Fibroblast of skin of right biceps (primary cell): ENCODE measurements at places on chromosomes 2 and 18.

DNA sequence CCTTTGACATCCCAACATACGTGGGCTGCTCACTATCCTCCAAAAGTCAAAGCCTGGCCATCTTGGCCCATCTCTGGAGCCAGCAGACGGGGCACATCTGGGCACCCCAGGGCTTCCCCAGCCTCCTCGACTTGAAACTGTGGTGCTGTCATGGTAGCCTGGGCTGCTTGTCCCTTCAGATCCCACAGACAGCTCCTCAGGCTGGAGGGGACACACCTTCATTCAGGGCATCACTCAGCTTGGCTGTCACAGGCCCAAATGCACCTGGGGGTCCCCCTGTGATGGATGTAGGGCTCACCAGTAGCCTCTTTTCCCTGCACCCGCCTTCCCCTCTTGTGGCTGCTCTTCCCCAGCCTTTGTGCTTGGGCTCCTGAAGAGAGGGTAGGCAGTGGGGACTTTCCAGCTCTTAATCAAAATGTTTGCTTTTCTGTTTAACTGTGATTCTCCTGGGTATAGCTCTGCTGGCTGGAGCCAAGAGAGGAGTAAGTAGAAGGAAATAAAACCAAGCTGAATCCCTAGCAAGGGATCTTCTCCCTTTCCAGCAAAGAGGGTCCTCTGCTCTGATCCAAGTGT lies 92.3 kb downstream of the GYPC start:
- no peak for DNase-seq

DNA sequence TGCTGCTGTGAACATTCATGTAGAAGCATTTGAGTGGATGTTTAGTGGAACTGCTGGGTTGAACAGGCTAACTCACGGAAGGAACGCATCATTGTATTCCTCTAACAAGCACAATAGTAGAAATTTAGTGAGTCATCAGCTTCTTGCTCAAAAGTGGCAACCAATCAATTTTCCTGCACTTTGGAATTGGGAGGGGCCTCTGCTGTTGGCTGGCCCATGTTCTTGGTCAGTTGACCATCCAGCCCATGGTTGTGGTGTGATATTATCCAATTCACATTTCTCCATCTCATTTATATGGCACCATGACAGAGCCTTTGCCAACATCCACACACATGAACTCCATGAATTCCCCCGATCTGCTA lies 95.0 kb downstream of the TNFRSF11A start:
- DNase-seq: peak; percentile 53

GRCh38 chr2:217886091-217886490 lies 116.7 kb downstream of the TNS1 start:
- DNase-seq: no peak

GRCh38 chr18:78782951-78783563 lies 196.6 kb upstream of the SALL3 start:
- no peak for DNase-seq

DNA sequence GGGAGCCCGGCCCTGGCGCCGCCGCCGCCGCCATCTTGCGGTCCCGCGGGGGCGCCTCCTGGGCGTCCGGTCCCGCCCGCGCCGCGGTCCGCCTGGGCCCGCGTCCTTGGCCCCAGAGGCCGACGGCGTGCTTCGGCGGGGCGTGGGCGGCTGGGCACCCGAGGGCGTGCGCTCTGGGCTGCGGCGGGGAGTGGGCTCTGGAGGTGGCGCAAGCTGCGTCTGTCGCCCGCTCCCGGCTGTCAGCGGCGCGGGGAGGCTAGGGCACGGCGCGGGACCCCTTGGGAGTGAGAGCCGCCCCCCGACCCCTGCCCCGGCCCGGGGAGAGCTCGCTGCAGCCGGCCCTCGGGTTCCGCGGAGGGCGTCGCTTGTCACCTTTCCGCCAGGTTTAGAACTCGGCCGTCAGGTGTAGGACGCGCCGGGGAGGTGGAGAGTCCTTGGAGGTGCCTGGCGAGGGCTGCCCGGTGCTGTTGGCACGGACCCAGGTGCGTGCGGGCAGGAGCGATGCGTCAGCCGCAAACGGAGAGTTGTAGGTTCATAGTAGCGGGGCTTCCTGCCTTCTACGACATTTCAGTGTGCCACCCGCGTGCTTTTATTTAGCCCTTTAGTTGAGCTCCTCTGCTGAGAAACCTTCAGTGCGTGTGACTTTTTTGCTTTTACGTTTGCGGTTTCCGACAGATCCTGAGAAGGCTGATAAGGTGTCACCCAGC lies 921 bp downstream of the VAPA start:
- peak; percentile 75 for DNase-seq

GRCh38 chr2:237244178-237244577 lies 158.5 kb downstream of the COPS8 start:
- DNase-seq: no peak

DNA sequence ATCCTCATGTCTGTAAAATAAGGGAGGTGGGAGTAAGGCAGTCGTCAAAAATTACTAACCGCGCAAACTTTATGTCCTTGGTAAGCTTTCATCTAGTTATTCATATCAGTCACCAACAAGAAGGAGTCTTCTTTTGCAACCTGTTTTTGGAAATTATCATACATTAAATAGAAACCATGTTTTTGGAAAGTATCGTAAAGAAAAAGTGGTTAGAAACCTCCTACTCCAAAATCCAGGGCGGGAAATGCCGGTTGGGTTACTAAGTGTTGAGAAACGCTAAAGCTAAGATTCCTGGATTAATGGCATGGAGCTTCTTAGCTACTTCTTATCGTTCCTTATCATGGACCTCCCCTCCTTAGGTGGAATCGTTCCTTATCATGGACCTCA lies 778 bp downstream of the BBS5 start:
- DNase-seq: peak; percentile 13

GRCh38 chr2:47869859-47870595 lies 36.3 kb downstream of the FBXO11 start:
- peak; percentile 32 for DNase-seq

DNA sequence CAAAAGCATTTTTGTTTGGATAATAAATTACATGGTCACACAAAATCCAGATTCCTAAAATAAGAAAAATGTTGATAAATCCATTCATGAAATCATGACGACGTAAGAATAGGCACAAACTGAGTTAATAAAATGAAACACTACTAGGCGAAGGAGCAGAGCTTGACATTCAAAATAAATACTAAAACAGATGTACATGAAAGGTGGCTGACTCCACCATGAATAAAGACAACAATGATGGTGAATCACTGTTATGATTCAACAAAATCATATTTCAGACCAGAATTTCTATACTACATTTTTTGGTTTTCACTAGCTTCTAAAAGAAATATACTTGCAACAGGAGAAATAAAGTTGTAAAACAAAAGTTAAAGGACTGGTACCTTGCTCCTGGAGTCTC lies 122.0 kb upstream of the RNU4ATAC start:
- DNase-seq: peak; percentile 10

GRCh38 chr2:9905413-9905812 lies 46.1 kb upstream of the GRHL1 start:
- DNase-seq: no peak

DNA sequence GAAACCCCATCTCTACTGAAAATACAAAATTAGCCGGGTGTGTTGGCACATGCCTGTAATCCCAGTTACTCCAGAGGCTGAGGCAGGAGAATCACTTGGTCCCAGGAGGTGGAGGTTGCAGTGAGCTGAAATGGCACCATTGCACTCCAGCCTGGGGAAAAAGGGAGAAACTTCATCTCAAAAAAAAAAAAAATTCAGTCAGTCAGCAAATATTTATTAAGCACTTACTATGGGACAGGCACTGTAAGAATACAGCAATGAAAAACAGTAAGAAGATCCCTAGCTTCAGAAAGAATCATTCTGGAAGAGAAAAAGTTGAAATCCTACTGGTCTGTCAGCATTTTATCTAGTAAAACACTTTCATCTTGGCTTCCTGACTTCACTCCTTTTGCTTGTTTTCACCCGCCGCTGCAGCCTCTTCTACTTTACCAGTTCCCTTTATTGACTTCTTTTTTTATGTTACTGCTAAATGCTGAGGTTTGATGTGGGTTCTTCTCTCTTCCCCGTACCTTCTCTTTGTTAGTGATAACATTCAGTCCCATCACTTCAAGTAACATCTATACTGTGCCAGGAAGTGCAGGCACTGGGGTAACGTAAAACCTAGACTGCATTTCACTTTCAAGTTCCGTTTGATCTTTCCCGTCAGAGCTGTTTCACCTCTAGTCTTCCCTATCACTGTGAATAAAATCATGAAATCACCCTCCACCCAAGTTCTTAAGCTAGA lies 10.8 kb upstream of the TAF4B start:
- DNase-seq: no peak

GRCh38 chr2:162564140-162564539 lies 220.2 kb downstream of the GCA start:
- DNase-seq: no peak

DNA sequence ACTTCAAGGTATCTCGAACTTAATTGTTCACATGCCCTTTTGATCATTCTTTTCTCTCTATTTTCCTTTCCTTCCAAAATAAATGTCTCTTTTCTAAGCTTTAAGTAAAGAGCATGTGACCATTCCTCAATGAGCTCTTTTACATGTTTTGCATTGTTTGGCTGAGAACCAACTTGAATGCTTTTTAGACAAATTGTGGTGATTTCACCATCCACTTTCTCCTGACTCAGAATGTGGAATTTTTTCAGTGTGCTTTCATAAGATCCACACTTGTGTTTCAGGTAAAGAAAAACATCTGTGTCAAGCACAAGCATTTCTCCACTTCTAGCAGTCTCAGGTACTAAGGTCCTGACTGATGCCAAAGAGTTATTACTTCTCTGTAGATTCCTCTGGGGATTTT lies 10.7 kb downstream of the RBM43 start:
- DNase-seq: peak; percentile 90

GRCh38 chr18:12325726-12326245 lies 17.7 kb downstream of the TUBB6 start:
- DNase-seq: no peak

DNA sequence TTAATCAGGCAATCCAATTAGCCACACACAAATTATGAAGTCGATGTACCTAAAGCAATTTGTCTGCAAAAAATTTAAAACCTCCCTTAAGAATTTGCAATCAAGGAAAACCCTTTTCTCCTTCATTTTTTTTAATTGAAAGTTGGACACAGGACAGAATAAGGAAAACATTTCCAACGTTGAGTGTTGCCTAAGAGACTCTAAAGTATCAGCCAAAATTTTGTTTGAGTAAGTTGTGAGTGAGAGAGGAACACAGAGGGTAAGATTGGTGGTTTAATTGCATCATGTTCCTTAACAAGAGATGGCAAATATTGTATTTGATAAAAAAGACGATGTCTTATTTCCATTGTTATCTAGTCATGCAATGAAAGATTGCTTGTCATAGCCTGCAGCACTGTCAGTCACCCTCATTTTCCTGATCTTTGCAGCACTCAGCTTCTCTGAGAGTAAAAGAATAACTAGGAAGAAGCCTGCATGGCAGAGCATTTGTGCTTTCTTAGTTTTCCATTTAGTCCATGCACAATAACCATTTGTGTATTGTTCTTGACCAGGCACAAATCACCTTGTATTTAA lies 115.5 kb downstream of the ICOS start:
- no peak for DNase-seq

DNA sequence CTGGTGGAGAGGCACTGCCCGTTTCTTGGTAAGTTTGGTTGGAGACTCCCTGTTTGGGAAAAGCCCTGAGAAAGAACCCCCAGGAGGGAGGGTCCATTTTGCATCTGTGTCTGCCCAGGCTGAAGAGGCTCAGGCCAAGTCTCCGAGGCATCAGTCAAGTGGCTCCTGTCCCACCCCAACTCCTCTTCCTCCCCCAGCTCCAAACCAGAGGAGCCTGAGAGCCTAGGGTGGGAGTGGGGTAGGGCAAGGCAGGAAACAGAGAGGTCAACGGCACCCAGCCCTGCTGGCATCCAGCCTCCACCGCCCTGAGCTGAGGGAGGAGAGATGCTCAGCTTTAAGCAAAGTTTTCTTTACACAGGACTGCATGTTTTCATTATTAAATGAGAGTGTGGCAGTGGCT lies 38.2 kb downstream of the CYP27C1 start:
- no peak for DNase-seq

DNA sequence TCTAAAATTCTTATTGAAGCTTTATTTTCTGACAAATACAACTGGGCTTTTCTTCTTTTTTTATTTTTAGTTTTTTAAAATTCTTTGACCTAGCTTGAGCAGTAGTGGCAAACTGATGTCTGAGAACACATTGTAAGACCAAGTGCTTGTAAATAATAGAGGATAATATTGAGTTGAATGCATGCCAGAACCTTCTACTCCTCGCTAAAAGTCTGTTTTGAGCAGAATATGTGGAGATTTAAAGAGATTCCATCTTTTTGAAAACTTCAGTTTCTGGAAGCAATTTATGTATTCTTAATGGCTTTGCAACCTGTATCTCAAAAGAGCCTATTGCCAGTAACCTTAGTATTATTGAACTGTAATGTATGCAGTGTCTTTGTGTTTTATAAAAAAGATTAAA lies 148.3 kb downstream of the KCNJ3 start:
- no peak for DNase-seq

GRCh38 chr2:197937814-197938213 lies 133.4 kb downstream of the PLCL1 start:
- no peak for DNase-seq

DNA sequence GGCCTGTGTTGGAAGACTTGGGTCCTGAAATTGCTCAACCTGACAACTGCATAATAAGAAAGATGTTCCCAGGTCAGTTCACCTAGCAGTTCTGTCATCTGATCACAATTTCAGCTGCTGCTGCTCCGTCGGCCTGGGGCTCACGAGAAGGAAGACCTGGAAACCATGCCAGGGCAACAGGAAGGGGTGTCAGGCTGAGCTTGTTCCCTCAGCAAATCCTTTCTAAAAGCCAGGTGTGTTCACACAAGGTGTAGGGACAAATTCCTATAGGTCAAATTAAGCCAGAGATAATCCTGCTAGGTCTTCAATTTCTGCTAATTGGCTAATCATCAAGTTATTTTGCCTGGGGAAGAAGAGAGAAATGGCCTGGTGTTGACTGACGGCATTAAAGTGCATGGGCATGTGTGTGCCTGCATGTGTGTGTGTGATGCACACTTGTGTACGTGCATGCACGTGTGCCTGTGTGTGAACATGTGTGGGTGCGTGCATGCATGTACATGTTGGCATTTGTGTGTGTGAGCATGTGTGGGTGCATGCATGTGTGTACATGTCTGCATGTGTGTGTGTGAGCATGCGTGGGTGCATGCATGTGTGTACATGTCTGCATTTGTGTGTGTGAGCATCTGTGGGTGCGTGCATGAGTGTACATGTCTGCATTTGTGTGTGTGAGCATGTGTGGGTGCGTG lies 178.6 kb downstream of the TMEM18 start:
- no peak for DNase-seq

DNA sequence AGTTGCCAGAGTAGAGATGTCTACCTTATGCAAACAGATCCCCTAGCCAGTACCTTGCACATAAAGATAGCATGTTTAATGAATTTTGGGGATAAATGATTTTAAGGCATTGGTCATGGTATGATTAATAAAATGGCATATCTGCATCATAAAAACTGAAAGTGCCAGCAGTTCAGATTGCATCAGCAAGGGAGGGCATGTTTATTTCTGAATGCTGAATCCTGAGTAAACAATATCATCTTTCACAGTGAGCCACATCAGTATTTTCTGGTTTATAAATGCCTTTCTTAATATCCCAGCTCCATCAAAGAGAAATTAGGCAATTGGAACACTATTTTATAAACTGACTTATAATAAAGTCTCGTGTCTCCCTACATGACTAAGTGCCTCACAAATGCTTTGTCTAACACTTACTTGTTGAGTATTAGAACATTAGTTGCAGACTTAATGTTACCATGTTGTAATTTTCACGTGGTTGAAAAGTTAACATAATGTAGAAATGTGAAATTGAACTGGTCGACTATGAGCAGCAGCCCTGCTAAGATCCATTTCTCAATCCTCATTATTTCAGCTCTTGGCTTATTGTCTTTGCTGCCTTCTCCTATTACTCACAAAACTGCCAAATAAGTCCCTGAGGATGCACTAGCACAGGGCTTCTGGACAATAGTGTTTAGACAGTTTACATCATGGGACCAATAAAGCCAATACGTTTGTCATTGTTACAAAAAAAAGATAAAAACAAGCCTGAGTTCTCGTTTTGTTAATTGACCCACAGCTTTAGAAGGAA lies 48.0 kb downstream of the LANCL1 start:
- no peak for DNase-seq
